Eye (tissue), 1 donor: ENCODE measurements at places on chromosomes 7 and 10.
A peak's percentile ranks its signal among the peaks of the same experiment; 100 is the strongest.

- DNase-seq, result no peak
Measured at GRCh38 chr7:133950855-133951254, 176.3 kb upstream of the LRGUK start.

DNA sequence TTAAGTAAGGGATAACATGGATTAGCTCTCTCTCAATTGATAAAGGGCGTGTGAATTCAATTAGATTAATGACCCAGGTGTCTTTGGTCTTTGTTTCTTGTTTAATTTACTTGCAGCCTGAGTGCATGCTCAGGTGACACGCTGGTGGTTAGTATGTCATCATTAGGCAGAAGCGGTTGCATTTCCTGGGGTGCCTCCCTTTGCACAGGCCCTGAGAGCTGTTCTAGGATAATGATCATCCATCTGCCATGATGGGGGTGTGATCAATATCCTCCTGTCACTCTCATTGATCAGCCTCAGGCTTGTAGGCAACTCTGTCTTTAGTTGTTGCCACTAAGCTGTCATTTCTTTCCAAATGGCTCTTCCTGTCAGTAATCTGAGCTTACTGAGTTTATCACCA lies 99.6 kb upstream of the NPS start:
- DNase-seq, result no peak

DNA sequence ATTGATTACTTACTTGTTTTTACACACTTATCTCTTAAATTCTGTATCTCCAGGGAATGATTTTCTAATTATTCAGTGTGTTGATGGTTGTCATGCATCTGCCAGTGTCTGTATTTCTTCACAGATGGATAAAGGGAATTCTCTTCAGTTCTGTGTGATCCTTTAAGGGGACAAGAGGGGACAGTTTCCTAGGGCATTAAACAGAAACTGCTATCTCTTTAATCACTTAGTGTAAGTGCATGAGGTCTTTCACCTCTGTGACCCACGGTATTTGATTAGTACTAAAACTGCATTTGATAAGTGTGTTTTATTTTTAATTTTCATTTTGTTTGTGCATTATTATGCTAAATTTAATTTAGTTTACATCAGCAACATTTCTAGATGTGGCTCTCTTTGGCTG lies 26.6 kb upstream of the SEMA3D start:
- DNase-seq, result no peak

- DNase-seq, result no peak
Measured at GRCh38 chr7:22694597-22695207, 32.3 kb upstream of the IL6 start.

DNA sequence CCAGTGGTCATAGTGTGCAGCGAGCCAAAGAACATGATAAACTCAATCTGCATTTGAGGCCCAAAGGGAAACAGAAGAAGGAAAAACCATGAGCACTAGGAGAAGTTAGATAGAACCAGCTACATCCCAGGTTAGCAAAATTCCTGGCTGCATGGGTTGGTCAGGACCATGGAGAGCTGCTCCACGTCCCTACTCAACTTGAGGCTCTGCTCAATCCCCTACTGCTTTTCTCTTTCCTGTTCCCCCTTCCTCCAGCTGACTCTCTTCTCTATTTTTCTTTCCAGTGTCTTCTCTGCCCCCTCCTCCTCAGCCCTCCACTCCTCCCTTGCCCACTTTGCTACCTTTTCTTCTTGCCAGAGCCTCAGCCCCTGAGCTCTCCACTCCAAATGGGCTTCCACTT lies 21.9 kb upstream of the VSIR start:
- peak; percentile 71 for DNase-seq

DNA sequence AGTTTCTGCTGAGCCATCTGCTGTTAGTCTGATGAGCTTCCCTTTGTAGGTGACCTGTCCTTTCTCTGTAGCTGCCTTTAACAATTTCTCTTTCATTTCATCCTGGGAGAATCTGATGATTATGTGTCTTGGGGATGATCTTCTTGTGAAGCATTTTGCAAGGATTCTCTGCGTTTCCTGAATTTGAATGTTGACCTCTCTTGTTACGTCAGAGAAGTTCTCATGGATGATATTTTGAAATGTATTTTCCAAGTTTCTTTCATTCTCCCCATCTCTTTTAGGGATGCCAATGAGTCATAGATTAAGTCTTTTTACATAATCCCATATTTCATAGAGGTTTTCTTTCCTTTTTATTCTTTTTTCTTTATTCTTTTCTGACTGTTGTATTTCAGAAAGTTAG lies 184.2 kb upstream of the BET1 start:
- no peak for DNase-seq

DNA sequence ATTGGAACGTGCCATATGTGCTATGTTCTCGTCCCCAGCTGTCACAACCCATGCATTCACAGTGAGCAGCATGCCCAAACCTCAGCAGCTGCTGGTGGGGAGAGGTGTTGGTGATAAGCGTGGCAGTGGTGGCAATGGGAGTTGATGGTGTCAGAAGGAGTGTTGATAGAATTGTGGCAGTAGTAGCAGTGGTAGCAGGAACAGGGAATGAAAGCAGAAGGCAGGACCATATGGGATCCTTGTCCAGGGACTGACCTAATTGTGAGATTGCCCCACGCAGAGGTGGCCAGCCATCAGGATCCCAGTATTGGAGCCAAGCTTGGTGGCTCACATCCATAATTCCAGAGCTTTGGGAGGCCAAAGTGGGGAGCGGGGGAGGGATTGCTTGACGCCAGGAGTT lies 276.3 kb downstream of the GALNT17 start:
- peak; percentile 24 for DNase-seq

- no peak for DNase-seq
Measured at GRCh38 chr10:12995425-12995861, 6.1 kb downstream of the CCDC3 start.

- DNase-seq, result peak; percentile 82
Measured at GRCh38 chr10:33335801-33336581, 1.5 kb upstream of the NRP1 start.

DNA sequence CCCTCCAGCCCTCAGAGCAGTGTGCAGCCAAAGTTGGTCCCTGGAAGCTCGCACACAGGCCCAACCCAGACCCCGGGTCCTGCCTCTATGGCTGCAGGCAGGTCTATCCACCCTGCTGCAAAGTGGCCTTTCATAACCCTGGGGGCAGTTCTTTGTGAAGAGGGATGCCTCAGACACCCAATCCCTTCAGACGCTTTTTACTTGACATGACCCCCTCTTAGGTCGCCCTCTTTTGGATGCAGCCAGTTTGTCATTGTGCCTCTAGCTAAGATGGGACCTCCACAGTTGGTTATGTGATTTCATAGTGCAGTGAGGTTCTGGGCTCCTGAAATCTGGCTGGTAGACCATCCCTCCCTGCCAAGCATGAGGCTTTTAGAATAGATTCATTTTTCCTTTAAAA lies 27.3 kb downstream of the SMKR1 start:
- DNase-seq, result no peak

- no peak for DNase-seq
Measured at GRCh38 chr10:59127991-59128390, 48.5 kb upstream of the PHYHIPL start.

- peak; percentile 76 for DNase-seq
Measured at GRCh38 chr10:73906524-73907447, 4.1 kb upstream of the PLAU start.

DNA sequence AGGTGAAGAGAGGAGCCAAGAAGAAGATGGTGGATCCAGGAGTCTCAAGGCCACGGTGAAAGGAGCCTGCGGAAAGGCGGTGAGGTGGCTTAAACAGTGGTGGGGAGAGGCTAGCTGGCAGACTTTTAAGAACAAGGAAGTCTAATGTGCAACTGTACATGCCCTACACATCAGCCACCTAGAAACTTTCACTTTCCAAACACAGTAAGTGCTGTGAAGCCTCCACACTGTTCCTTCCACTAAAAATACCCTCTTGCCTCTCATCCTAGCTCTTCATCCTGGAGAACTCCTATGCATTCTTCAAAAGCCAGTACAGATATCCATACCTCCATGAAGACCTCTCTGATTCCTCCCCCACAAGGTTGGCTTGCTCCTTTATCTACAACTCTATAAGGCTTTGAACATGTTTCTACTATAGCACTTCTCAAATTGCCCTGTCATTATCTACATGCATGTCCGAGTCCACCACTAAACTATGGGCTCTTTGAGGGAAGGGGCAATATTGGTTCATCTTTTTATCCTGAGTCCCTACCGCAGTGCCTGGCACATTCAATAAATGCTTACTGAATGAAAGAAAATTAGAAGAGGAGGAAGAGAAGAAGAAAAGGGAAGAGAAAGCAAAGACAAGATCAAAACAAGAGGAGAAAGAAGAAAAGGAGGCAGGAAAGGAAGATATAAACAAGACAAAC lies 54.2 kb downstream of the DNAJC12 start:
- DNase-seq, result no peak

DNA sequence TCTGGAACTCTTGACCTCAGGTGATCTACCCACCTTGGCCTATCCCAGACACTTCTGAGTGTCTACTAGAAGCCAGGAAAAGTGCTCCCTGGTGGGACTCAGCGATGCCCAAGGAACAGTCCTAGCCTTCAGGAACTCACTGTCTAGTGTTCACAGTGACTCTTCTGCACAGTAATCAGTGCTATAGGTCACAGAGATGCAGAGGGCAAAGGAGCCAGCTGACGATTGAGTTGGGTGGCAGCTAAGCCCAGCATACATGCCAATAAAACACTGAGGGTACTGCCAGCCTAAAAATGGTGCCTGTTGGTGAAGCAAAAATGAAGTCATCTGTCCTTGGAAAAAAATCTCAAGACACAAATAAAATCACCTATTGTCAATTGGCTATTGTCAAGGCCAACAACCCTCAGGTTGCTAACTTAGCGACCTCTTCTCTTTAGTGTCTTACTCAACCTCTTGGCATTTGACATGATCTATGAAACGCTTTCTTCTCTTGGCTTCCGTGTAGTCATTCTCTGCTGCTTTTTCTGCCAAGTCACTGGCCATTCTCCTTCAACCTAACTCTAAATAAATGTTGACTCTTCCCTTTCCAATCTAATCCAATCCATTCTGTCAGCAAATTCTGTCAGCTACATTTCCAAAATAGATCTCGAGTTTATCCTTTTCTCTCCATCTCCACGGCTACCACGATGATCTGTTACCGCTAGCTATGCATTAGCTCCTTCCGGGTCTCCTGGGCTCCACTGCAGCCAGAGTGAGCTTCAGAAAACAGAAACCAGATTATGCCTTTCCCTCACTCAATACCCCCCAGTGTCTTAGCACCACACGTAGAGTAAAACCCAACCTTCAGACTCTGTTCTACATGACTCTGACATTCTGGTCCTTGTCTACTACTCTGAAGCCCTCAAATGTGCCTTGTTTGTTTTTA lies 99.2 kb downstream of the ATXN7L1 start:
- no peak for DNase-seq

GRCh38 chr7:47253650-47254080 lies 328.2 kb downstream of the TNS3 start:
- no peak for DNase-seq

DNA sequence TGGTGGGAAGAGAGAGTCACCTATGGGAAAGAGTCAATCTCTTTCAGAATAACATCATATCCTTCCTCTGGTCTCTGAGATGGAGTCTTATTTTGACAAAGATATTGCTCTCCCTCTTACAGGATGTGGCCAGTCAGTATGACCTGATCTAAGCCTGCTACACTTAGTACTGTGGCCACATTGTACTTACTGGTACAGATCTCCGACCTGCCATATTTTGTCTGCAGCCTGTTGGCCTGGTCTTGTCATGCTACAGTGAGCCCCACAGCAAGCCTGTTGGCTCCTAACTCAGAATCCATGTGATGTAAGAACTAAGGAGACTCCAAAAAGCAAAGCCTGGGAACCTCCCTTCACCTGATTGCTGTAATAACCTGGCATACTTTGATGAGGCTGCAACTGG lies 377.8 kb downstream of the SFMBT2 start:
- no peak for DNase-seq

GRCh38 chr7:2860627-2861133 lies 16.6 kb upstream of the GNA12 start:
- peak; percentile 71 for DNase-seq

GRCh38 chr10:43076876-43077420 lies at the start of gene RET:
Gene RET (plus strand): TSS chr10:43077069. CDS start chr10:43077259, 190 bp downstream.
- DNase-seq, result peak; percentile 68

- DNase-seq, result no peak
Measured at GRCh38 chr10:12181065-12181775, 14.5 kb downstream of the NUDT5 start.

DNA sequence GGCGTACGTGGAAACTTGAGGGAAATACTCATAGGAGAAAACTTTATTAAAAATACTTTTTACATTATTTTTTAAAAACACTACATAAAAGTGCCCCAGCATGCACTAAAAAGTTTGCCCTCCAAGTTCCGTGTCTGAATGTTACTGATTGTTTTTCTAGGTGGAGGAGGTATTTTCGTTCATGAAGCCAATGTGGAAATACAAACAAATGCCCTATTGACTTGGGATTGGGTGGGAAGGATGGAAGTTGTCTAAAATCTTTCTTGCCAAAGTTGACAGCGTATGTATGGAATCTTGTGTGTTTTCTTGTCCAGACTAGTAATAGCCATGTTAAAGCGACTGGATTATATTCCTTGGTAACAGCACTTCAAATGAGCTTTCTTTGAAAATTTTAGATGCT lies 1.2 kb downstream of the PROSER2 start:
- DNase-seq, result peak; percentile 36

DNA sequence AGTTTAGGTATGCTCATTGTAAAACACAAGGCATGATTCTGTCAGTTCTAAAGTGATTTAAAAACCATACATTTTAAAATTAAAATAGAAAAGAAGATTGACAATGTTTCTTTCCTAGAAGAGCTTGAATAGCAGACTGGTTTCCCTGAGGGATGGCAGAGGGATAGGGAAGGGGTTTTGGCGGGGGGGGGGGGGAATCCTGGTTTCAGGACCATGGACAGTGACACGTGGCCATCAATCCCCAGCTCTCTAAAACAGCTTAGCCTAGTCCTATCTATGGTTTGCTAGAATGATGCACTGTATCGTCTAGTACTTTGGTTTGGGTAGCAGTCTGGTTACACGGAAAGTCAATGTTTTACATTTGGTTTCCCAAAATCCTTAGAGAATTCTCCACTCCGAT lies 88.7 kb downstream of the PHYHIPL start:
- DNase-seq, result no peak

- peak; percentile 82 for DNase-seq
Measured at GRCh38 chr10:119652361-119652730, 1.2 kb downstream of the BAG3 start.
